ENCODE measurements at places on chromosomes 1 and 21.

DNA sequence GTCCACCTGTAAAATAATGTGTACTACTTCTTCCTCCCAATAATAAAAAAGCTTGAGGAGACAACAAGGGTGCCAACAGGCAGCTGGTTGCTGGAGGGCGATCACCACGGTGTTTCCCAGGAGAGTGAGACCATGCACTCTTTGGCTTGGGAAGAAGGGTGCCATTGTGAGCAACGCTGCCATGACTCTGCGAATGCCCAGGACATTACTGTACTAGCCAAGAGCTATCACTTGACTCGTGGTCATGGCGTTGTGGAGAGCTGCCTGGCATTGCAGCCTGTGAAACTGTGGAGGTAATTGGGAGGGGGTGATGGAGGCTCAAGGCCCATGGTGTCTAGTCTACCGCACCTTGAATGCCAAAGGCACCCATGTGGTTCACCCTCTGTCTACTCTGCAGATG lies 14.6 kb upstream of the PRMT2 start:
- DNase-seq: no peak

DNA sequence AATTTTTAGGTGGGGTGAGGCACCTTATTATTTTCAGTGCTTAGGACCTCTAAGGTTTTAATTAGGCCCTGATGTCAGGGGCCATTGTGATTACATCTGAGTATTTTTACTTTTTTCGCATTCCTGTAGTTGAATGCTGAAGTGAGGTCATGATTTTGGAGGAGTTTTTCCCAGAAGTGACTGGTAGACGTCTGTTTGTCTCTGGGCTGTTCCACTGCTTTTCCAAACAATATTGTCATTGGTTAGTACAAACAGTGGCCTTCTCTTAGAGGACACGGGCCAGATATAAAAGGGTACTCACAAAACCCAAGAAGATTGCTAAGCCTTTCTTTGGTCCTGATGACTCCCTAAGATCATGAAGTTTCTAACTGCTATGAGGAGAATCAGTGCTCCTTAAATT lies 7.6 kb upstream of the RASAL2 start:
- DNase-seq: no peak

DNA sequence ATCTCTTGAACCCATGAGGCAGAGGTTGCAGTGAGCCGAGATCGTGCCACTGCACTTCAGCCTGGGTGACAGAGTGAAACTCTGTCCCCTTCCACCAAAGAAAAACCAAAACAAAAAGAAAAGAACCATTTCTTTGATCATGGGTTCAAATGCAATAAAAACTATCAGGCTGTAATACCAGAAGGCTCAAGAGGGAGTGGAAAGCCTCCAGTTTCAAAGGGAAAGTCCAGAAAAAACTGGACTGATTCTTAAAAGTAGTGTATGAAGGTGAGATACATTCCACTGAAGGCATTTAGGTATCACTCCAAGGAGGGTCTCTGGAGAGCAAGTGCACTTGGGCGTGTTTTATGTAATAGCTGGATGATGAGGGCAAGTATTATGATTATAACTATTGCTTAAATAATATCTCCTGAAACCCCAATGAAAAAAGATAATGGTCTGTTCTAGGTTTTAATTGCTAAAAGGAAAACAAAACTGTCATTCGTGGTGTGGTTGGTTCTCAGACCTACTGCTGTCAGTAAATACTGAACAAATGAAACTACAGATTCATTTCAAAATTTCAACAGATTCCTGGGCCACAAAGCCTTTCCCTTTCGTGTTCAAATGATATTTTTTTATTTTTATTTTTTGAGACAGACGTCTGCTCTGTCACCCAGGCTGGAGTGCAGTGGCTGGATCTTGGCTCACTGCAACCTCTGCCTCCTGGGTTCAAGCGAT lies 6.0 kb upstream of the CAMTA1 start:
- no peak for DNase-seq

DNA sequence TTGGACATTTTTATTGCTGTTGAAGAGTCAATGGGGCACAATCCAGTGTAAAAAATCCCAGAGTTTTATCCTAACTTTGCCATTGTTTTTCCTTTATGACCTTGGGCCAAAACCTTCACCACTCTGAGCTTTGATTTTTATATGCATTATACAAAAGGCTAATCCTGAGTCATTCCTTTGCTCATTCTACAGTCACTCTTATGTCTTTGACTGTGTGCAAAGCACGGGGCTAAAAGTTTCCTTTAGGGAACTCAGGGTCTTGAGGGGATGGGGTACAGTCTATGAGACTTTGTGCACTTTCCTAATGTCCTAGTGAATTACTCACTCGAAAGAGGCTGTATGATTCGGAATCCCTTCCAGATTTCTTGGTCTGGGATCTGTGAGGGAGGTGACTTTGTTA lies 543.2 kb upstream of the CAMK1G start:
- no peak for DNase-seq

GRCh38 chr1:40032240-40032891 lies 8.2 kb upstream of the CAP1 start:
- DNase-seq: peak; percentile 77

DNA sequence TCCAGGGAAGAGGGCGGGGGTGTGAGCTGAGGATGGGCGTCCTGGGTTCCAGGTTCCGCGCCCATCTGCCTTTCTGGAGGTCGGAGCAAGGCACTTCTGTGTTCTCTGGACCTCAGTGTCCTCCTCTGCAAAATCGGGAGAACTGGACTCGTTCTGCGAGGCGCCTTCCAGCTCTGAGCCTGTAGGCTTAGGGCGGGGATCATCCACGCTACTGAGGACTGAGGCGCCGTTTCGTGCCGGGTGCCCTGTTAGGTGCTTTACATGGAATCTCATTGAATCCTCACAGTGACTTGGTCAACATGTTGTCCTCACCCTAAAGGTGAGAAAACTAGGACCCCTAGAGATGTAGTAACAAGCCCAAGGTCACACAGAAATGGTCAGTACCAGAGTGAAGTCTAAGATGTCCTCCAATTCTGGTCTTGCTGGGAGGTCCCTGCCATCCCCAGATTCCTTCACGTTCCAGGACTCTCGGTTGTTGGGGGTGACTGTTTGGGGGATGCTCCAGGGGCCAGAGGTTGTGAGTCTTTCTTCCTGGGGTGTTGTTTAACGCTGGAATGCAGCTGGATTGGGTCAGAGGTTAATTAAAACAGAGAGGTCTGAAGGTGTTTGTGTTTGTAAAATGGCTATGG lies 677 bp downstream of the PRKAA2 start:
- DNase-seq: no peak

DNA sequence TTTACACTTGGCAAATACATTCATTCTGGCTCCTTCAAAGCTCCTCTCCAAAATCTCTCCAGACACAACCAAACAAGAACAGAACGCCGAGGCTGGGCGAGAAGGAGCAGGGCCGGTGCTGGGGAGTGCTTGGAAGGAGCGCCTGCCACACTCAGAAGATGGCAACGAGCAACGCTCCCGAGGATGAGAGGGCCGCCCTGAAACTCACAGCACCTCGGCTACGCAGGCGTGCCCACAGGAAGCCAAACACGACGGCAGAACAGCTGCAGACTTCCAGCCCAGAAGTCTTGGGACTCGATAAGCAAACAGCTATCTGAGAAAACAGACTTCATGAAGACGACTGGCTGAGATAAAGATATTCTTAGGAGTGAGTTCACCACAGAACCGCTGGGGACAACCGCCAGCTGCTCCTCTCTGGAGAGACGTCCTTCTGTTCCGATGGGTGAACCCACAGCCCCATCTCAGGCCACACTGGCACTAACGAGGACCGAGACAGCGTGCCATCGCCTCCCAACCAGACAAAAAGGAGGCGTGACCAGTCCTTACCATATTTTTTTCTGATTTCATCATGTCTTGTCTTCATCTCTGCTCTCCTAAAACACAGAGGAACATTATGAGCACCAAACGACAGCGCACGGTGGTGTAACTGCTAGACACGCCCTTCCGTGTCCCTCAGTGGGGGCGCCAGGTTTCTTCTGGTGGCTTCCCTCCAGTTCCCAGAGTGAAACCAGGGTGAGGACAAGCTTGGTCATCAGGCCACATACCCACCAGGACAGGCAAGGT lies 18.6 kb downstream of the PTTG1IP start:
- no peak for DNase-seq

DNA sequence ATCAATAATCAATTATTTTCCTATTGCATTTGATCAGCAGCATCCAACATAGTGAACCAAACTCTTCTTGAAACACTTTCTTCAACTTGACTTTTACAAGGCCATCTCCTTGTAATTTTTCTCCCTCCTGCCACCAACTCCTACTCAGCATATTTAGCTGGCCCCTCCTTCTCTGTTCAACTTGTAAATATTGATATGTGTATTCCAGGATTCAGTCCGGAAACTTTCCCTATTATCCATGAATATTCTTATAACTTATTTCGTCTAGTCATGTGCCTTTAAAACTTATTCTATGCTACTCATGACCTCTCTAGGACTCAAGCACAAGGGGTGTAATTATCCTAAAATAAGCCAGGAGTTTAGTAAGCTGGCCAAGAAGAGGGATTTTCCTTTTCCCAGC lies 52.9 kb downstream of the ZNF697 start:
- DNase-seq: no peak

- DNase-seq: no peak
Observed at GRCh38 chr1:147897789-147898188, 4.8 kb upstream of the GJA8 start.

- peak; percentile 13 for DNase-seq
Observed at GRCh38 chr1:232271991-232272589, 357.8 kb downstream of the SIPA1L2 start.

- DNase-seq: no peak
Observed at GRCh38 chr21:30200000-30200399, 15.9 kb downstream of the CLDN8 start.

GRCh38 chr1:71364236-71364635 lies 283.4 kb upstream of the ZRANB2 start:
- DNase-seq: peak; percentile 57

GRCh38 chr1:171828794-171829193 lies 12.5 kb upstream of the DNM3 start:
- no peak for DNase-seq

DNA sequence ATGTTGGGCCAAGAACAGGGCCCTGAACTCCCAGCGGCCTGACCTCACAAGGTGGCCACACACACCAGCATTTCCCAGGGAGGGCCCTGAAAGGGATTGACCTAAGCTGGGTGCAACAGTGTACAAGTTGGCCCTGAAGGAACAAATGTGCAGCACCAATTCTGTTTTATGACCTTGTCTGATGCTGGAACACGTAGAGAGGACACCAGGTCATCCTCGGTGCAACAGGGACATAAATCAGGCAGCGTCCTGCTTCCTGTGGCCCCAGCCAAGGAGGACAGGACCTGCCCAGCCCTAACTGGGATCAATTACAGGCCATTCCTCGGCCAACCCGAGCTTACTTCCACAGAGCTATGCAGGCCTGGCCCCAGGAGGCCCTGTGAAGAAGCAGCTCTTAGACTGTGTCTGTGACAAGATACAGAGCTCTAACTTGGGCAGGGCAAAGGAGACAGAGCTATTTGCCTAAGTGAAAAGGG lies 12.8 kb upstream of the PHC2 start:
- no peak for DNase-seq

GRCh38 chr1:31670593-31670964 lies 25.9 kb upstream of the PEF1 start:
- DNase-seq: no peak

- DNase-seq: no peak
Observed at GRCh38 chr1:204495078-204495753, 611 bp upstream of the PIK3C2B start.

DNA sequence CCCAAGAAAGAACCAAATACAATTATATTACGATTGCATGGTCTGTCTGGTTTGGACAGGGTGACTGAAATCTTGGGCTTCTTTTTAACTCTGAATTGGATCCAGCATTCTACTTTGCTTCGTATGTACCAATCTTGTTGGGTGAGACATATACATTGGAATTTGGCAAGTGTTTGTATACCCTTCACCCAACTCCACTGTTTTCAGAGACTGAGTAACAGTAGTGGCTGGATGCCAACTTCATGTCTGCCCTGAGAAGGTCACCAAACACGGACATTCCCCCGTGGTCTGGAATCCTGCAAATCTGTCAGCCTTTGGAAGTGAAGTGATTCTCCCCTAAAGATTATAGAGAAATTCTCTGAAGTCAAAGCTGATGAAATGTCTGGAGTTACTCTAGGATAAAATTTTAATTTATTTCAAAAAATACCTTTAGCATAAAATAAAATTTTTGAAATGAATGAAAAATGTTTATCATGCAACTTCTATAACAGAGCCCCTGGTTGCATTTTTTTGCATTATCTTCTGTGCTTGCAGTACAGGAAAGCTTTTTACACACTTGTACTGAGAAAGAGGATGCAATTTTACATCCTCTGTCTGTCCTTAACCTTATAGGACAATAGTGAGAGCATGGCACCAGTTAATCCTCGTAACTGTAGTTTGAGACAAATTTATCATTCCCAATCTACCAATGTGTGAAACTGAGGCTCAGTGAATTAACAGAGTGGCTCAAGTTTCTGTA lies 201.8 kb downstream of the DISC1 start:
- DNase-seq: peak; percentile 97

- DNase-seq: peak; percentile 7
Observed at GRCh38 chr1:150931773-150932172, 5.6 kb downstream of the SETDB1 start.

Measured in iris pigment epithelial cell (primary cell).